ENCODE measurements at places on chromosomes 7 and 10.

DNA sequence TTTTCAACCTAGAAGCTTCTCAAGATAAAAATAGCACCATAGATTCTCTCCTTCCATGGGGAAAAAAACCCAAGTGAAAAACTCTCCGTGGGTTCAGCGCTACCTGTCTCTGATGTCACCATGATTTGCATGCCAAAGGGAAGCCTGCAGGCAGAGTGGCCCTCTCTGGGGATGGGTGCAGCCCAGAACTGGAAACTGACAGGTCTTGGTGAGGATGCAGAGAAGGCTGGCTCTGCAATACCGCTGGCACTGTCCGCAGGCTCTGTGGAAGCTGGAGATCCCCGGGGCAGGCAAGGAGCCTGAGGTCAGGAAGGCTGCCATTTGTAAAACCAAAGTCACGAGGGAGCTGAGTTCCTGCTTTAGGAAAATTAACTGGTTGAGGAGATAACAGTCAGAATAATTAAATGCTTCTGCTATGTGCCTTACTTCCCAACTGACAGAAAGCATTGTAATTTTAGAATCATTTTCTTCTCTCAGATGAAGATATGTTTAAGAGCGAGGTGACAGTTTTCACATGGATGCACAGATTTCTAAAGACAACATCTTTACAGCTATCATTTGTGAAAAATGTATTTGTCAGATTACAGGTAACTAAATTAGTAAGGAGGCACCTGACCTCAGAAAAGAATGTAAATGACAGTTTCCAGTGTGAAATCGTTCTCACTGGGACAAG is 731.5 kb upstream of the FZD8 start:
- DNase-seq: no peak

- DNase-seq: no peak
These were observed 20.0 kb downstream of the HYAL4 start for GRCh38 chr7:123864966-123865365.

- no peak for DNase-seq
These were observed 26.3 kb upstream of the HMX3 start for GRCh38 chr10:123109466-123109865.

- DNase-seq: no peak
These were observed 44.1 kb upstream of the MXI1 start for GRCh38 chr10:110163192-110163773.

GRCh38 chr7:119514326-119514725 is 758.6 kb upstream of the KCND2 start:
- no peak for DNase-seq

- no peak for DNase-seq
These were observed 60.5 kb downstream of the SH2D4B start for GRCh38 chr10:80598084-80598798.

GRCh38 chr10:121514141-121514865 is 83.9 kb downstream of the FGFR2 start:
- no peak for DNase-seq

GRCh38 chr7:50226669-50227068 is 77.8 kb upstream of the IKZF1 start:
- no peak for DNase-seq

DNA sequence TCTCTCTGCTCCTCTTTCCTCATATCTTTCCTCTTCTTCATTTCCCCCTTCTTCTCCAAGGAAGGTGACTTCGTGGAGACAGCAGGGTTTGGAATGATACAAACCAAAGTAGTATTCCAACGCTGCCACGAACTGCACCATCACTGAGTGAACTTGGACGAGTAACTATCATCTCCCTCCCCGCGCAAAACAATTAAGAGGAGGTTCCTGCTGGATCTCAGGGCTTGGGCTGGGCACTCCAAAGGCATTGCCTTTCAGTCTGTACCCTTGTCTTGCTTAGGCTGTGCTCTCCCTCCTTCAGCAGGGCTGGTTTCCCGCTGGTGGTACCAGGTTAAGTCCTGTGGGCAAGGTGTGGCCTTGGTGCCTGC is 790 bp upstream of the PITX3 start:
- DNase-seq: no peak

DNA sequence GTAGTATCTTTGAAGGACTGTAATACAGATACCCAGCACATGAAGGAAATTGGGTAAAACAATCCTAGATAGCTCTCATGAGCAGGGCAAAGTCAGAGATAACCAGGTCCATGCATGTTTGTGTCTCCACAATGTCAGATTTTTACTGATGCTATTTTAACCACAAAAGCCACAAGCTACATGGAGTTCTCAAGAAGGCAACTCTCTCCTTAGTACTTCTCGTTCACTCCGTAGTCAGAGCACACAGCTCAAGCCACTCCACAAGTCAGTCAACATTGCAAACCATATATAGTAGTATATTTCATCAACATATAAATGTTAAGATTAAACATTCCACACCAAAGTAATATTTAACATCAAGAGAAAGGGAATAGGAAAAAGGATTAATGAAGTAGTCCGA is 98.0 kb upstream of the PIK3CG start:
- no peak for DNase-seq

DNA sequence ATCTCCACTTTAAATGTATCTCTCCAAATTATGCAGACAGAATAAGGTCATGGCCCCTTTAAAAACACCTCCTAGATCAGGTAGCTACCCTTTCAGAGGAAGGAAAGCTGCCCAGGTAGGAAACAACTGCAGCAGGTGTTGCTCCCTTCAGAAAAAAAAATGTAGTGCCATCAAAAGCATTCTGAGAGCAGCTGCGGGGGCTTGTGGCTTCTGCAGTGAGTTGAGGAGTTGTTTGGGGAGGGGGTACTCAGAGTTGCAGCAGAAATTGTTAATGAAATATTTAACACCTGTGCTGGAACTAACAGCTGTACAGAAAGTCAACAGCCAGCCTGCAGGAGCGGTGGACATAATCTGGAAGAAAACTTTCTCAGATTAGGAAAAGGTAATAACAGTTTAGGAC is 24.0 kb downstream of the CDHR3 start:
- DNase-seq: no peak

- DNase-seq: no peak
These were observed 42.6 kb upstream of the SLC35G1 start for GRCh38 chr10:93851169-93851568.

- DNase-seq: no peak
These were observed 115.9 kb upstream of the EEPD1 start for GRCh38 chr7:36037121-36037662.

- no peak for DNase-seq
These were observed 54.9 kb upstream of the SDK1 start for GRCh38 chr7:3246127-3246526.

DNA sequence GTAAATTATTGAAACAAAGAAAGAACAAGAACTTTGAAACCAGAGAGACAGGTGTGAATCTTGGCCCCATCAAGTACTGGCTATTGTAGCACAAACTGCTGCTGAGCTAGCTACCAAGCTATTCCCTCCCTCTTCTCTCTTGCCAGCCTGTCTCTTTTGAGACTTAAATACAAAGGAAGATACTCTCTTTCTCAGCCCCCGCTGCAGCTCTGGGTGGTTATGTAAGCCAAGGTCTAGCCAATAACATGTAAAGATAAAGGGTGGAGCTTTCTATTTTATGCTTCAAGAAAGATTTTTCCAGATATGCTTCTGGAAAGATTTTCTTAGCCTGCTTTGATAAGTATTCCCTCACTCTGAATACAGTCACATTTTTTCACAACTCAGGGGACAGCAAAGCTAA is 17.2 kb downstream of the BAZ1B start:
- DNase-seq: no peak

DNA sequence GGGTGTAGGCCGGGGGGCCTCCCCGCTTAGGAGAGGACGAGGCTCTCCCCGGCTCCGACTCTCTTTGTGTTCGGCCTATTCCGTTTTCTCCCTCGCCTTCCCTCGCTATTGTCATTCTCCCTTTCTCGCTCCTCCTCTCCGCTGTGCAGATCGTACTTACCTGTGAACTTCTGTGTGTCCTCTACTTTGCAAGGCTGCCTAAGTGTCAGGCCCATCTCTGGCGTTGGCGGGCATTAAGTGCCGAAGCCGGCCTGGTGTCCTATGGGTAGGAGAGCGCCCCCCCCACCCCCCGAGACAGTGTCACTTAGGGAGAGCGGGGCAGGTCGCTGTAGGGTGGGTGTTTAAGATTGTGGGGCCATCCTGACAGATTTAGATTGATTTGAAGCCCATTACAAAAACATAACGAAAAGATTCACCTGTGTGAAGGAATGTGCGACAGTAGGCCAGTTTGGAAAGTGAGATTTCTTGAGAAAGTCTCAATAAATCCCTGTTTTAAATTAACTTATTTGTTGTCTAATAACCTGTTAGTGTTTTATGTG is 579 bp downstream of the RBM33 start:
- peak; percentile 24 for DNase-seq

DNA sequence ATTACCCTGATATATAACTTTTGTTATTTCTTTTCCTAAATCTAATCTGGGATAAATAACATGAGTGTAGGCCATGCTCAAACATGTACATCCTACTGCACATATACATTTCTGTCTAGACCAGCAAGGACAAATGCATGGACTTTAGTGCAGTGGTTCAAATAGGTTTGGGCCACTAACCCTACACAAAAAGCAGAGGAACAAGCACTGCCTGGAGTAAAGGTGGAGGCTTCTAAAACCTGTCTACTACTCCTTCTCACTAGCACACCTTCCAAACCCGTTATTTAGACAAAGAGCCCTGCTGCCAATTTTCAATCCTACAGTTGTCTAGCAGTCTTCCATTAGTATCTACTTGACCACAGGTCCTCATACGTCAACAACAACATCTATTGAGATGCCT is 34.8 kb downstream of the SGCE start:
- no peak for DNase-seq

- no peak for DNase-seq
These were observed 28.8 kb upstream of the ZNF488 start for GRCh38 chr10:47412869-47413268.

DNA sequence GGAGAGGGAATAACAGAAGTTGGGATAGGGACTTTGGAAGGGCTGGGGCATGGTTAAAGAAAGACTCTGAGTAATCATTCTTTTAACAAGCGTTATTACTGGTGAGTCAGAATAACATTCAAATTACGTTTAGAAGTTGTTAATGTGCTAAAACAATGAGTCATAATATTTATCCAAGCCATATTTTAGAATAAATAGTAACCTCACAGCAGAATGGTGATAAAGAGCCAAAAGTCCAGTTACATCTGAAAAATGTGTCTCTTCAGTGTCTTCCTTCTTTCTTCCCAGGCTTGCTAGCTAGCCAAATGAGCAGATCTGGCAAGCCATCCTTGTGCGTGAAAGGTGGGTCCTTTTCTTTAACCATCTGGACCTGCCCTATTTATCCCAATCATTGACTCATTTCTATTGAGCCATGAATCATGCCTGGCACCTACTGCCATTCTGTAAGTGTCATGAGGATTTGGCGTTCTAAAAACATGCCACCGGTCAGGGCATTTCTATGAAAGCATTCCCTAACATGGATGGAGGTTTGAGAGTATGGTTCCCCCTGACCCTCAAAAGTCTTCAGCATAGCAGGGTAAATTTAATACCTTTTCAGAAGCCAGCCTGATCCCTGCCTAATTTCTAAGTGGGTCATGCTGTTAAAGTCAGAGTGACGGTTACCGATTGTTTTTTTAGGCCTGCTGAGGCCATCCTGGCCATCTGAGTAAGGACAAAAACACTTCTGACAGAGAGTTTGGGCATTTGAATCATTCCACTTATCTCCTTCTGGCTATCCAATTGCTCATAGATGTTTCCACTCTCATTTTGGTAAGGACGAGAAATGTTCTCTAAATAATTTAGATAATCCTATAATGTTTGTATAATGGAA is 26.9 kb downstream of the MYPN start:
- no peak for DNase-seq

DNA sequence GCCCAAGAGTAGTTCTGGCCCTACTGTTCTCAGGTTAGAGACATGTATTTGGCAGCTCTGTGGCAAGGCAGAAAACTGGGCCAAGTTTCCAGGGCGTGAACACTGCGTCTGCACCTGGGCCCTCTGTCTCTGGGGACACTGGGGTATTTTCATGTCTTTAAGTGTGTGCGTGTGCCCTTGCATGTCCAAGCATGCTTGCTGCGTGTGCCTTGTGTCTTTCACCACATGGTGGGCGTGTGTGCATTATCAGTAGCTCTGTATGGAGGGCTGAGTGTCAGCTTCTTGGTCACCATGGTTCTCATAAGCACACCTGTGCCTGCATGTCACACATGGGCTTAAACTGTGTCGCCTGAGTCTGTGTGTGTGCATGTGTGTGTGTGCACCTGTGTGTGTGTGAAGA is 69.3 kb downstream of the HIPK2 start:
- no peak for DNase-seq

Measured in activated T-cell treated with anti-CD3 and anti-CD28 coated beads for 4 hours (primary cell).